Gastrocnemius medialis (tissue), 4 donors: ENCODE measurements at places on chromosomes 13 and 19. TPM values are rescaled to one million over a fixed set of nuclear protein-coding genes. Genes with fewer than 3 reads are reported as not detected.

GRCh38 chr19:52600639-52601024, 30.5 kb downstream of the ZNF701 start:
- H3K27ac ChIP-seq, result peak overlapping the region; percentile 66
- H3K27me3 ChIP-seq, result no peaks in the 10 kb centered on the region
- peak overlapping the region; percentile 78 for H3K4me3 ChIP-seq
- no peaks in the 10 kb centered on the region for H3K36me3 ChIP-seq

DNA sequence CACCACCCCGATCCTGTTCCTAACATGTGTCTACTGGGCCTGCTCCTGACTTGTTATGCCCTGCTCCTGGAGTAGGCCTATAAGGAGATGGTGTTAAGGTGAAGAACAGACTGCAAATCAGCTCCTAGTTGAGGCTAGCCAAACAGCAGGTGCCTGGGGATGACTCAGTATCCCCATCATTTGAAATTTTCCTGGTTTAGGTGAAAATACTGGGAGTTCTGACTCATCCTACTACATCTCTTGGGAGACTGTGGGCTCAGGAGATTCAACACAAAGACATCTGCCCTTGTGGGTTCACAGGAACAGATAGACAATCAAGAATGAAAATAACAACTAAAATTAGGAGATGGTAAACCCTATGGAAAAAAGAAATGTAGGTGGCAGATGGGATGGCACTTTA, 41.2 kb downstream of the BRD4 start:
- H3K27me3 ChIP-seq, result no peaks in the 10 kb centered on the region
- H3K36me3 ChIP-seq, result no peaks in the 10 kb centered on the region
- H3K27ac ChIP-seq, result peak overlapping the region; percentile 93
- peaks cover 99% of the 10 kb centered on the region for H3K4me1 ChIP-seq
- no peak overlapping the region for H3K4me3 ChIP-seq

Gene KLF1
- total RNA-seq, result not detected

Gene CGB3
- total RNA-seq, result not detected

GRCh38 chr19:6413291-6413690, 11.3 kb downstream of the KHSRP start:
- peaks cover 45% of the 10 kb centered on the region for H3K36me3 ChIP-seq
- no peak overlapping the region for H3K4me3 ChIP-seq
- no peak overlapping the region for H3K27ac ChIP-seq
- no peaks in the 10 kb centered on the region for H3K27me3 ChIP-seq
- no peaks in the 10 kb centered on the region for H3K4me1 ChIP-seq
